Heart right ventricle (tissue), 16 donors: ENCODE measurements at places on chromosomes 11 and 22. TPM values are rescaled to one million over a fixed set of nuclear protein-coding genes. Genes with fewer than 3 reads are reported as not detected.

Gene GLYATL1
- total RNA-seq: not detected

Gene SLC6A5
- not detected for total RNA-seq

Gene MFRP
- total RNA-seq: not detected

GRCh38 chr11:15213471-15214231 lies 98.9 kb downstream of the INSC start:
- H3K4me1 ChIP-seq: no peaks in the 10 kb centered on the region
- H3K4me3 ChIP-seq: no peak overlapping the region
- no peaks in the 10 kb centered on the region for H3K36me3 ChIP-seq

- DNase-seq: no peak
- H3K4me1 ChIP-seq: no peaks in the 10 kb centered on the region
- no peak overlapping the region for H3K4me3 ChIP-seq
- no peak overlapping the region for H3K27ac ChIP-seq
Measured at GRCh38 chr11:42253156-42253555, 793.7 kb upstream of the LRRC4C start.

- no peaks in the 10 kb centered on the region for H3K36me3 ChIP-seq
- H3K4me1 ChIP-seq: peaks cover 53% of the 10 kb centered on the region
- no peak overlapping the region for H3K27ac ChIP-seq
Measured at GRCh38 chr11:46114961-46115360, 6.3 kb downstream of the PHF21A start.

GRCh38 chr11:100918551-100919500 lies 210.8 kb downstream of the PGR start:
- no peak for DNase-seq
- peaks cover 23% of the 10 kb centered on the region for H3K36me3 ChIP-seq

DNA sequence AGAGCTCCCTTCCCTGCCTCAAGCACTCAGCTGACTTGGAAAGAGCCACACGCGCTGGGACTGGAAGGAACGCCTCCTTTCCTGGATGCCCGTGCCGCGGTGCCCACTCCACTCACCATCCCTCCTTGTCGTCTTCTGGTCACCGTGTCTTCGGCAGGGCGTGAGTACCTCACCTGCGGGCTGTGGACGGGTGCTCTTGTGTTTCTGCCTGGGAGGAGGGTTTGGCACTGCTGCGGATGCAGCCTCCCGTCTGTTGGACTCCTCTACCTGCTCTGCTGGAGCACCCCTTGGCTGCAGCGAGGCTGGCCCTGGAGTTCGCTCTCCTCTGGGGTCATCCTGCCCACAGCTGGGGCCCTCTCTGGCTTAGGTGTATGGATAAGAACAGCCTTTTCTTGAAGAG lies 612.7 kb downstream of the BRD1 start:
- no peak for DNase-seq
- H3K36me3 ChIP-seq: no peaks in the 10 kb centered on the region
- H3K27ac ChIP-seq: no peak overlapping the region
- no peak overlapping the region for H3K4me3 ChIP-seq
- no peaks in the 10 kb centered on the region for H3K4me1 ChIP-seq
- H3K27me3 ChIP-seq: peaks cover 7% of the 10 kb centered on the region

- no peak for DNase-seq
- H3K27me3 ChIP-seq: no peaks in the 10 kb centered on the region
- H3K4me3 ChIP-seq: no peak overlapping the region
- no peaks in the 10 kb centered on the region for H3K4me1 ChIP-seq
- no peaks in the 10 kb centered on the region for H3K36me3 ChIP-seq
- H3K27ac ChIP-seq: no peak overlapping the region
Measured at GRCh38 chr11:37502202-37502601, 904.2 kb upstream of the RAG2 start.

GRCh38 chr11:78311702-78312371 lies 105.8 kb downstream of the GAB2 start:
- peaks cover 58% of the 10 kb centered on the region for H3K4me1 ChIP-seq
- H3K4me3 ChIP-seq: no peak overlapping the region
- DNase-seq: no peak
- no peaks in the 10 kb centered on the region for H3K36me3 ChIP-seq

- no peak for DNase-seq
- H3K4me3 ChIP-seq: no peak overlapping the region
- no peaks in the 10 kb centered on the region for H3K36me3 ChIP-seq
Measured at GRCh38 chr11:70885281-70886231, 366.8 kb downstream of the SHANK2 start.

- no peak overlapping the region for H3K27ac ChIP-seq
- no peaks in the 10 kb centered on the region for H3K36me3 ChIP-seq
- DNase-seq: no peak
- H3K27me3 ChIP-seq: peaks cover 17% of the 10 kb centered on the region
- no peak overlapping the region for H3K4me3 ChIP-seq
Measured at GRCh38 chr22:26199665-26200064, 30.4 kb downstream of the SEZ6L start.
